Femur (tissue), 1 donor: ENCODE measurements at places on chromosomes 7 and 10.

GRCh38 chr10:95211606-95212279 lies 17.7 kb downstream of the ACSM6 start:
- DNase-seq = no peak

- DNase-seq = peak; percentile 18
Observed at GRCh38 chr10:48455392-48456151, 149.1 kb downstream of the MAPK8 start.

DNA sequence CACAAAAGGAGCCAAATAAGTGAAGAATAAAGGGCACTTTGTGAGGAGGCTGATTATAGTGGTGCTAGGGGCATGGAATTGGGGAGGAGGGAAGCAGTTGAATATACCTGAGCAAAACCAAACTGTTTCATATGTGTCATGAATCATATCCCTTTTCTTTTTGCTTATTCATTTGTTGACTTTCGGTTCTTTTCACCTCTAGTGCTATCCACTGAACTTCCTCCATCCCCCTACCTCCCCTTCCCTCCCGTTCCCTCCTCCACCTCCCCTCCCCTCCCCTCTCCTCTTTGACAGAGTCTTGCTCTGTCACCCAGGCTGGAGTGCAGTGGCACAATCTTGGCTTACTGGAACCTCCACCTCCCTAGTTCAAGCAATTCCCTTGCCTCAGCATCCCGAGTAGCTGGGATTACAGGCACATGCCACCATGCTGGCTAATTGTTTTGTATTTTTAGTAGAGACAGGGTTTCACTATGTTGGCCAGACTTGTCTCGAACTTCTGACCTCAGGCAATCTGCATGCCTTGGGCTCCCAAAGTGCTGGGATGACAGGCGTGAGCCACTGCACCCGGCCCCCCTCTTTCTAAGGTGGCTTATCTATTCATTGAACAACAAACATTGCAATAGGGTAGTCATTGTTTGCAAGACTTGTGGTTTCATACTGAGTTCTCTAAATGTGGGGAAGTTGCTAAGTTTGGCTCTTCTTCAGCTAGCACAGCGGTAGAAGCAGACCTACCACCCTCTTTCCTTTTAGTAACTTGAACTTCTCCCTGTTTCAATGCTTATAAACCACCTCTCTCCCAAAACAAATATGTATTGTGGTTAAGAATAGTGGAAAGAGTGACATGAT lies 150.4 kb upstream of the PRPS1L1 start:
- peak; percentile 21 for DNase-seq

GRCh38 chr7:116706668-116707126 lies 34.7 kb downstream of the MET start:
- no peak for DNase-seq

DNA sequence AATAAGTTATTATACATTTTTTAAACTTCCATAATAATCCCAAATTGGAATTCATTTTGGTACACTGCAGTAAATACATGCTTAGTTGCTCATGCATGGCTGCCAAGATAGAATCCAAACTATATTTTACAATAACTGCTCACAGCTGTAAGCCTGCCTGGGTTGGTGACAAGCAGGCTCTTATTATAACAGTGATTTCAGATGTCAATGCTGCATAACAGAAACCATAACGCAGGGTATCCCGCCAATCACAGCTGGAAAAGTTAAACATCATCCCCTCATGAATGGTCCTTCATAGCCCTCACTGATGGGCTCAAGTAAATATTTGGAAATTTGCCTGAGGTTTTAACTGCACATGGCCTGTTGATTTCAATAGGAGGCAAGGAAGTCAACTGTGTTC lies 149.8 kb downstream of the AMPH start:
- DNase-seq = peak; percentile 41

DNA sequence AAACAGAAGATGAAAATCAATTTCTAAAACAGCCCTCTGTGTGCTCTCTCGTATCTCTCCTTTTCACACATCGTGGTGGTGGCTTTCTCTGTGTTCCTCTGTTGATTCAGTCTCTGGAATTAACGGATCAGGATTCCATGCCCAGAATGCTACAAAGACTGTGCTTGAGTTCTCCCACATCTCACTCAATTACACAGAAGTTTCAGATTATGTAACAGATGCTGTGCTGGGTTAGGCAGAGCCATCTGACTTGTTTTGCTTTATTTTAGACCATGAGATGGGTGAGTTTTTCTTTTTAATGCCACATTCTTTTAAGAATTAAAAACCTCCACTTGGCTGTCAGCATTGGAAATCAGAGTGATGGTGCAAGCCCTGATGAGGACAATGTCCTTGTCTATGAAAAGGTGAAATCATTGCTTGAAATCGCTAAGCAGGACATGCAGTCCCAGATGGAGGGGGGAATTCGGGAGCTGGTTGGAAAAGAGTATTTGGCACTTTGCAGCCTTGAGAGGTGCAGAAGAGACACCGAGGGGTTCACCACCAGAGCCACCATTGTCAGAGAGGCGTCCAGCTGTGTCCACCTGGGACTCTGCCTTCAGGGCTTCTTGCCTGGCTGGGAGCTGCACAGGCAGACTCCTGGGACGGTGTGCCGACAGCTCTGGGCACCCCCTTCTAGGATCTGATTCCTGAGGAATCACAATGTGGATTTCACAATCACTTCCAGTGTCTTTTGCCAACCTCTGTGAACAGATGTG lies 80.4 kb downstream of the EGFR start:
- no peak for DNase-seq

DNA sequence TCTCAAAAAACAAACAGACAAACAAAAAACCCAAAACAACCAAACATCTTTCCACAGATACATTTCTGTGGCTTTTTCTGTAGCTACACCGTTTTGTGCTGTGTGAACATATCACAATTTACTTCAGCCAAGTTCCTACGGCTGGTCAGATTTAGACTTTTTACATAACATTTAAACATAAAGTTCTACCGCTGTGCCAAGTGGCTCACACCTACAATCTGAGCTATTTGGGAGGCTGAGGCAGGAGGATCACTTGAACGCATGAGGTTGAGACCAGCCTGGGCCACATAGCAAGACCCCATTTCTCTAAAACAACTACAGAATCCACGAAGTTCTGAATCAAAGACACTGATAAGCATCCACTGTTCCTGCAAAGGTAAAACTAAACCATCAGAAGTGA lies 30.3 kb downstream of the DAGLB start:
- DNase-seq = no peak

DNA sequence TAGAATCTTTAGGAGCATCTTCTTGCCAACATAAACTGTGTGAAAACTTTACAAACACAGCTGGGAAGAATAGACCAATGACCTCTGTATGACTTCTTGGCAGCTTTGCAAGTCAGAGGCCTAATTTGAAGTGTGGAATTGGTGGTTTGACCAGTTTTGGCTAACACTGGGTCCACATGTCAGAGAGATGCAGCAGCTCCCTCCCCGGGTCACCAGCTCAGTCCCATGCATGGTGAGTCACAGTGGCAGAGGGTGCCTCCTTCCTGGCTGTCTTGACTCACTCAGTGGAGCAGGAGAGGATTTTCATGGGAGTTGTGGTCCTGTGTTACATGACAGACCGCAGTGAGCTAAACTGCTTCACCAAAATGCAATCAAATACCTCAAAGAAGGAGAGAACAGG lies 8.2 kb upstream of the STARD3NL start:
- peak; percentile 80 for DNase-seq

- DNase-seq = no peak
Observed at GRCh38 chr7:111424768-111425167, 137.5 kb downstream of the IMMP2L start.

- DNase-seq = peak; percentile 21
Observed at GRCh38 chr7:16399265-16399831, 22.0 kb downstream of the CRPPA start.

DNA sequence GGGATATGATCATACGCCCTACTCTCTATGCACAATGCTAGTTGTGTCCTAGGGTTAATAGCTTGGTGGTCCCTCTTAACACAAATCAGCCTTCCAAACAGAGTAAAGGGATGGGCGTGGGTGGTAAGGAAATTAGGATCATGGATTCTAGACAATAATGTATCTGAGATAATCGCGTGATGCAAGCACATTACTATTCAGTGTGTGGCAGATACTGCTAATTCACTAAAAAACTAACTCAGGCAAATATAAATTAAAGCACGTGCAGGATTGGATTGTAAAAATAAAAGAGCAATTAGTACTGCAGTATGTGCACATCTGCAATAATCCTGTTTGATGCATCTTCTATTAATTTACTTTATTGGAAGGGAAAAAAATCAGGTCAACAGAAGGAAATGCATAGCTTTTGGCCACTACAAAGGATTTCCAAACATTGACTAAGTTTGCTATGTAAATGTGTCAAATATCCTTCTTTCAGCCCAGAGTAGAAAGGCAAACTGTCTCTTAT lies 22.0 kb downstream of the TWIST1 start:
- no peak for DNase-seq

- DNase-seq = no peak
Observed at GRCh38 chr10:117497736-117498135, 44.8 kb upstream of the EMX2 start.

DNA sequence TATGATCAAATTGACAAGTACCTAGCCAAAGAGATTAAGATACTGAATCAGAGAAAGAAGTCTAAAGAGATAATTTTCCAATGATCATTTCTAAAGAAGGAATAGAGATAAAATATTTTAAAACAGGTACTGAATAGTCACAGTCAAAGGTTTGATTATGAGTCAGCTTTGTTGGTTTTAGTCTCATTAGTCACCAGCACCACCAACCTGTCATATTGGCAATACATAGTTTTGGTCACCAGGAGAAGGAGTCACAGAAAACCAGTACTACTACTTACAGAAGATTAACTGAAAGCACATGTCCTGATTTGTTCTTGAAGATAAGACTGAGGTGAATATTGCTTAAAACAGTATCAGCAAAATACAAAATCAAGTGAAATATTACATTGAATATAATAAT lies 34.6 kb downstream of the ZEB1 start:
- no peak for DNase-seq

- no peak for DNase-seq
Observed at GRCh38 chr10:91643700-91644099, 10.8 kb upstream of the PPP1R3C start.

DNA sequence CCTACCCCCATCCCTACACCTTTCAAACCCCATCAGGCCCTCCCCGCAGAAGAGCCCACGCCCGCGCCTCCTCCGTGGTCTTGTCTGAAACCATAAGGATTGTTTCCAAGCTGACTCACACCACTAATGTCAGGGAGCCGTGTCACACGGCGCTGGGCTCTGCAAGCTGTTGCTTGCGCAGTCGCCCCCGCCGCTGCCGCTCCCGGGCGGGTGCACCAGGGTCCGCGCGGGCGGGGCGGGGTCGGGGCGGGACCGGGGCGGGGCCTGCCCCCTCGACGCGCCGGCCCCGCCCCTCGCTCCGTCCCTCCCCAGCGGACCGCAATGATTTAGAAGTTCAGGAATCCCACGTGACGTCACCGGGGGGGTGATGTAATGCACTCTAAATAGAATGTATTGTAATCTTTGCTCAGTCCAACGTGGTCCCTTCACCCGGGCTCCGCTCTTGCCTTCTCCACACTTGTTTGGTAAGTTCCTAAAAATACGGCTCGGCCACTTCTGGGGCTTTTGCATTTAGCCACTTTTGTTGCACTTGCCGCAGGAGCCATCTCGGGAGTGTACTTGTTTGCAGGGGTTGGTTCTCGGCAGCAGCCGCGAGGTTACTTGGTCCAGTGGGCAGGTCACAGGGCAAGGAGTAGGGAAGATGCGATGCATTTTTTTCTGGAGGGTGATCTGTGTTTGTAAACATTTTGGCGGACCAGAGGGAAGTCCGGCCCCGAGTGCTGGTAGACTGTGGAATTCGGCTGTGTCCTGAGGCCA lies 3.2 kb upstream of the CREB5 start:
- DNase-seq = peak; percentile 96

- DNase-seq = no peak
Observed at GRCh38 chr7:90660819-90661218, 64.7 kb downstream of the CDK14 start.

- no peak for DNase-seq
Observed at GRCh38 chr10:115525141-115525540, 432.0 kb downstream of the ATRNL1 start.

- DNase-seq = no peak
Observed at GRCh38 chr10:95364342-95364741, 73.5 kb upstream of the PDLIM1 start.

GRCh38 chr10:29332061-29332760 lies 43.3 kb downstream of the LYZL1 start:
- no peak for DNase-seq

DNA sequence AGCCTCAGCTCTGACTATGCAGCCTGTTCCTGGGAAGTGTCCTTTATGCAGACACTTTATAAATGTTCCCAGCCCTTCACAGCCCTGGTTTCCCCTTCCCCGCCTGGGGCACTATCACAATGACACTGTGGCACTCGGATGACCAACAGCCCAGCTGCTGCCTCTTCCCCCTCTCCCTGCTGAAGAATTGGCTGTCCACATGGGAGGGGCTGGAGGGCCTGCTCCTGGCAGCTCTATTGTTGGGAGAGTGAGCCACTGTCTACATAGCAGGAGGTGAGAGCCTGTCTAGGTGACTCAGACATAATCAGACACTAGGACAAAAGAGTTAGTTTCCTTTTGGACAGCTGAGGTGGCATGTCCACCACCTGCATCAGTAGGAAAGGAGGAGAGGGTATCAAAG lies 437.5 kb downstream of the PLXNA4 start:
- DNase-seq = no peak

DNA sequence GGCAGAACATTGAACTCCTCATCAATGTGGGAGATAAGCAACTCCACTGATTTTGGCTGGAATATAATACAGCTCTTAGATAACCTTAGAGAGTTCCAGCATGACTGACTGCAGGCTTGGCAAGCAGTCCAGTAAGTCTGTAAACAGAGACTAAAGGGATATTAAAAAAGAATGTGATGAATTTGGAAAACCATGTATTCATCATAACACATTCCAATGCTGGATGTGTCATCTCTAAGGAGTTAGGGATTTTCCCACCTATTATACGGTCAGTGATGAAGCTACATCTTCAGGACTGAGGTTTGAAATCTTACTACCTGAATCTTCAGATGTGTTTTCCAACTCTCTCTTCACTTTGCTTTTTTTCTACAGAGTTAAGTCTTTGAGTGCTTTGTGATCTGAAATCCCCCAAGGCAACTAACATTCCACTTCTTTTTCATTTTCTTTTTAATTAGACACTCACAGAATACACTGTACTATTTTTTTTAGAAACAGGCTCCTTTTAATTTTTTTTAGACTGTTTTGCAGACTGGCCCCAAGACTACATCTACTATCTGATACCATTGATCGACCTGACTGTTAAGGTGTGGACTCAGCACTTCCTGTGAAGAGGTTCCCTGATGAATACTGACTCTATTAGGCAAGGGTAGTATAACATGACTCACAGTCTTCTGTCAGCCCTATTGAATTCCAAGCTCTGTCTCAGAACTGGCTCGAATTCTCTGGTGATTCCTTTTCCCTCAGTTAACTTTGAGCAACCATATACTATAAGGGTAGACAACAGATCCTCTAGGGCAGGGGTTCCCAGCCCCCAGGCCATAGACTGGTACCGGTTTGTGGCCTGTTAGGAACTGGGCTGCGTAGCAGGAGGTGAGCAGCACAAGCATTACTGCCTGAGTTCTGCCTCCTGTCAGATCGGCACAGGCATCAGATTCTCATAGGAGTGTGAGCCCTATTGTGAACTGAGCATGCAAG lies 678.2 kb downstream of the GRM8 start:
- no peak for DNase-seq
